ENCODE measurements at places on chromosomes 6 and 20.

DNA sequence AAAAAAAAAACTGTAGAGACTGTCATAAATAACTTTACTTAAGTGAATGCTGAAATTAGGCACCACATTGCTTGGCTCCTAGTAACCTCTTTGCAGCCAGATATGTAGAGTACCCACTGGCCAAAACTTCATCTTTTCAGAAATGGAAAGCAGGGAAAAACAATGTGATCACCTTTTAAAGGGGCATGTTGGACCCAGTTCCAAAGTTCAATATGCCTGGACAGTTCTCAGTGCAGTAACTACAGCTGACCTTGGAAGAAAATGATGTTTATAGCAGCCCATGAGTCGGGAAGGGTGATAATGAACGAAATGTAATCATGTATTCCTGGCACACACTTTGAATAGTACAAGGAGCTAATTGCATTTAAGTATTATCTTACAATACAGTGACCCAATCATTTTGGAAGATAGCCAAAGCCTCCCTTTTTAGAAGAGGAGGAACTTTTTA, 93.6 kb upstream of the TAB2 start:
- DNase-seq = no peak

GRCh38 chr20:48070991-48071652, 285.8 kb upstream of the SULF2 start:
- no peak for DNase-seq

- DNase-seq = no peak
Observed at GRCh38 chr6:74971633-74972032, 234.2 kb downstream of the COL12A1 start.

- no peak for DNase-seq
Observed at GRCh38 chr6:5851261-5851757, 155.4 kb downstream of the NRN1 start.

GRCh38 chr6:90266905-90267621, 29.6 kb downstream of the BACH2 start:
- DNase-seq = no peak

- no peak for DNase-seq
Observed at GRCh38 chr6:37168811-37169495, 999 bp upstream of the PIM1 start.

GRCh38 chr6:139308936-139309603, 17.3 kb upstream of the TXLNB start:
- no peak for DNase-seq

- no peak for DNase-seq
Observed at GRCh38 chr6:77561768-77562314, 91.0 kb upstream of the MEI4 start.

GRCh38 chr20:44071057-44071456, 115.9 kb downstream of the JPH2 start:
- no peak for DNase-seq

DNA sequence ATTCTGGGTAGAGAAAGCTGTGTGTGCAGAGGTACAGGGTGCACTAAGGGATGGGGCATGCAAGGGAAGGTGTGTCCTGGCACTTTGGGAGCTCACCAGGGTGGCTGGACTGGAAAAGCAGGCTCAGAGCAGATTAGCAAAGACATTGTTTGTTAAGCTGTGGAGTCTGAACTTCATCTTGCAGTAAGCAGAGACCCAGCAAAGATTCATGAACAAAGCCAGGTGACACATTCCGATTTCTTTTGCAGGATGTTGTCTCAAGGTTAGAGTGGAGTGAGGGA, 28.8 kb downstream of the DUSP22 start:
- DNase-seq = no peak

GRCh38 chr6:80623066-80623815, 516.8 kb downstream of the BCKDHB start:
- DNase-seq = no peak

DNA sequence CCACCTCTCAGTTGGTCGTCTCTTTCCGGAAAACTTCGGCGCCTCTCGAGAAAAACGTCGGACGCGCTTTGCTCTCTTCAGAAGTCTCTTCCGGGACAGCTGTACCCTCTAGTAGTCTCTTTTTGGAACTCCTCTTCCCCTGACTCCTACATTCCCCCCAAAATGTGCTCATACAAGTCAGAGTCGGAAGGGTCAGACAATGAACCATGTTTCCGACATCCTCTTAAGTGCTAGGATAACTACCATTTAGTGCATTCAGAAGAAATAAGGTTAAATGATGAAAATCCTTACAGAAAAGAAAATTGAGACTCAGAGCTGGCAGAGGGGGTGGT, 476 bp upstream of the TP53RK start:
- no peak for DNase-seq

GRCh38 chr6:24719125-24719971, at the start of gene C6orf62:
TSS of gene C6orf62 (minus strand) at chr6:24719154. CDS start at chr6:24718668, 486 bp downstream.
- no peak for DNase-seq

DNA sequence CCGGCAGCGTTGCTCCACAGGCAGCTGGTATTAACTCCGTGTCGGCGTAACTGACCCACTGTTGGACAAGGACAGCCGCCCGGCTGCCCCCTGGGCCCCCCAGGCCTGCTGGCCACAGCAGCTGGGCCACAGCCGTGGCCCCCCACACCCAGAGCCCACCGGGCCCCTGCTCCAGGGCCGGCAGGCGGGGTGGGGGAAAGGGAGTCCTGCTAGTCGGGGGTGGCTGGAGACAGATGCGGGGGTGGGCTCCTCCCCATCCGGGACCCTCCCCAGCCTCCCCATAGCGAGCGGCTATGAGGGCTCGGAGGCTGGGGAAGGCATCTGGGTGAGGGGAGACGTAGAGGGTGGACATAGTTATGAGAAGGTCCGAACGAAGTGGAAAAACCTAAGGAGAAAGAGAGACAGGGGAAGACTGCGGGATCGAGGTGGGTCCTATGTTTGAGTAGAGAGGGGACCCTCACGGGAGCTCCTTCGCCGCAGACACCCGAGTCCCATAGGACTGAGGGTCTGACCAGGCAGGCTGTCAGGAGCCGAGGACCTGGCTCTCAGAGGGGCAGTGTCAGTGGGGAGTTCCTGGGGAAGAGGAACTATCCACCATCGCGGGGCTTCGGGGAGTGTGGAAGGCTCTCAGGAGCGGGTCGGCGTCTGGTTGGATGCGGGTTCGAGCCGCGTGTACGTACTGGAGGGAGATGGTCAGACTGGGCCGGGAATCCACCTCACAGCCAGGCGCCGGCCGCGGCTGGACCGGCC, 511 bp downstream of the VARS1 start:
- no peak for DNase-seq

GRCh38 chr6:17574866-17575560, 25.1 kb upstream of the FAM8A1 start:
- DNase-seq = no peak

- DNase-seq = no peak
Observed at GRCh38 chr20:62141397-62142251, 1.6 kb downstream of the PSMA7 start.

GRCh38 chr20:5529331-5530148, 212.8 kb upstream of the PROKR2 start:
- DNase-seq = peak; percentile 26

DNA sequence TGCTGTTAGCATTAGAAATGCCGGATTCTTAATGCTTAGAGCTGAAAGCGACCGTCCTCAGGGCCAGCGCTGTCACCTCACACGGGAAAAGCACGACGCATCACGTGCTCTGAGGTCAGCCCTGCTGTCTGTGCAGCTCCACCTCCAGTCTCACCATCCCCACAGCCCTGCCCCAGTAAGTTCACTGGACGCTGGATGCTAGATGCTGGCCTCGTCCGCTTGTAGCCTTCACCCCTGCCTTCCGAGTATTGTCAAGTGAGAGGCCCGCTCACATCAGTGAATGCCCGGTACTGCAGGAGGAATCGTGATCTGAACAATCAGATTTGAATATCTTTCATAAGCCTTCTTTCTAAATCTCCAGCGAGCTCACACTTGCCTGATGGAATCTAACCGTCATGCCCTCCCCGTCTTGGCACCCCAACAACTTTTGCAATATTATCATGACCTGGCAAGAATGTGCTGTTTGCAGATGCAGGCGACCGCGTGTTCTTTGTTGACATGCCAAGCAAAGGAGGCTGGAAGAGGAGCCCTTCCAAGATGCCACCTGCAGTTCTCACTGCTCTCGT, 64.9 kb downstream of the DLL1 start:
- no peak for DNase-seq

GRCh38 chr20:9572670-9573069, 58.3 kb downstream of the LAMP5 start:
- DNase-seq = no peak

GRCh38 chr6:113522376-113522775, 334.8 kb upstream of the MARCKS start:
- DNase-seq = no peak

DNA sequence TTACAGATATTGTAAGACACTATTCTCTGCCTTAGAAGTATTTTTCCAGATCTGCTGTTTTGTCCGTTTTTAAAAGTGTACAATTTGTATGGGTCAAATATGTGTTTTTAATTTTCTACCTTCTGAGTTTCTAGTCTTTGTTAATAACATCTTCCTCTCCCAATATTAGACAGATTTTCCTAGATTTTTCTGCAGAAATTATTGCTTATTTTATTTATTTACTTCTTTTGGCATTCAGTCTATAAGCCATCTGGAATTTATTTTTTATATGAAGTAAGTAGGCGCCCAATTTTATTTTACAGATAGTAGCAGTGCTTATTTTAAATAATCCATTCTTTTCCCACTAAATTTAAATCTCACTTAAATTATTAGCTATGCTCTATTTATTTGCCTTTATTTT, 103.1 kb upstream of the PLEKHG1 start:
- no peak for DNase-seq

All from NCI-H2081 treated with DMSO at 0.1 percent for 48 hours (cell line).